ENCODE measurements at places on chromosomes 6 and 20. TPM values are rescaled to one million over a fixed set of nuclear protein-coding genes. Genes with fewer than 3 reads are reported as not detected.

DNA sequence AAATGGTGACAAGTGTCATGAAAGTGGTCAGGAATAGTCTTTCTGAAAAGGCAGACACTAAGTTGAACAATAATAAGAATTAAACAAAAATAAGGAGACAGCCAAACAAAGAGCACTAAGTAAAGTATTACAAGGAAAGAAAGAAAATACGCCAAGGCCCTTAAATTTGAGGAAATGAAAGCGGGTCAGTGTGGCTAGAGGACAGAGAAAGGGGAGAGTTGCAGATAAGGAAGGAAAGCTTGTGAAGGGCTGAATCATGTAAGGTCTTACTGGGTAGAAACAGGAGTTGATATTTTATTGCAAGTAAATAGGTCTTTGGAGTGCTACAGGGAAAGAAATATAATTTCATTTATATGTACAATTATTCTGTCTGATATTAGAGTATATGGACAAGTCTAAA, 732.1 kb downstream of the EPHA7 start:
- DNase-seq, result no peak

- DNase-seq, result peak; percentile 78
Measured at GRCh38 chr6:56091159-56091869, 156.1 kb downstream of the COL21A1 start.

- no peak for DNase-seq
Measured at GRCh38 chr6:68994521-68994920, 359.4 kb downstream of the ADGRB3 start.

Gene RAET1E
- total RNA-seq, result 0.52 TPM

DNA sequence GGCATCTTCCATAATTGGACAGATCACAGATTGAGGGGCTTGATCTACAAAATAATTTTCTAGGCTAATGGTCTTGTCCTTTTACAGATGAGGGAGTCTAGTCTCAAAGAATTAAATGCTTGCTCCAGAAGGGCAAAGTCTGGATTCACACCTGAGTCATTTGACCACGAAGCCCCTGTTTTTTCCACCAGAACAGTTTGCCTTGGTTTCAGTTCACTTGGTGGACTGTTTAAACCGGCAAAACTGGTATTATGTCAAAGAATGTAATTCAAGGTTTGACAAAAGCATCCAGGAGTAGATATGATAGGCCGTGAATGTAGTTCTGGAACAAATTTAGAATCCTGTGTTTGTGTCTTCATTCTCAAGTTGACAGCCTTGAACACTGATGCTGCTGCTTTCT, 3.3 kb downstream of the MYO6 start:
- DNase-seq, result peak; percentile 45

Measured in HT-29 (cell line).